ENCODE measurements at places on chromosomes 4 and X.

DNA sequence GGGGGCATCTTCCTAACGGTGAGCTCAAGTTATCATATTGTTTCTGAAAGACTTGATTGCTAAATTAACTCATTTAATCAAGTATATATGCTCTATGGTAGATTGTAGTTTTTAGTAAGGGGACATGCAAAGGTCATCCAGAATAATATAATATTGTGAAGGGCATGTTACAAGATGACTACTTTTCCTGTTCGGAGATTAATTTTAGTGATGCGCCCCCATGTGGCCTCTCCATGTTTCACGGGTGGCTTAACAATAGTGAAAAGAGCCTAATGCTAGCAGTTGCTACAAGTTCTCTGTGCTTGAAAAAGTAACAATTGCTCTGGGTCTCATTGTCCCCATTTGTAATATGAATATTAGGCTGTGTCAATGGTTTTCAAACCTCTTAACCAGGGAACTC is 12.2 kb downstream of the SMPX start:
- peak; percentile 40 for DNase-seq

DNA sequence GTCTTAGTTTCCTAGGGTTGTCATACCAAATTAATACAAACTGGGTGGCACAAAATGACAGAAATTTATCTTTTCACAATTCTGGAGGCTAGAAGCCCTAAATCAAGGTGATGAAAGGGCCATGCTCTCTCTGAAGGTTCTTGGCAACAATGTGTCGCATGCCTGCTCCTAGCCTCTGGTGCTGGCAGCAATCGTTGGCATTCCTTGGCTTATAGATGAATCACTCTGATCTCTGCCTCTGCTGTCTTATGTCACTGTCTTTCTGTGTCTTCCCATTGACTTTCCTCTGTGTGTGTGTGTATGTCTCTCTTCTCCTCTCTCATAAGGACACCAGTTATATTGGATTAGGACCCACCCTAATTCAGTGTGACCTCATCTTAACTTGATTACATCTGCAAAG is 15.9 kb upstream of the INTU start:
- DNase-seq = no peak

DNA sequence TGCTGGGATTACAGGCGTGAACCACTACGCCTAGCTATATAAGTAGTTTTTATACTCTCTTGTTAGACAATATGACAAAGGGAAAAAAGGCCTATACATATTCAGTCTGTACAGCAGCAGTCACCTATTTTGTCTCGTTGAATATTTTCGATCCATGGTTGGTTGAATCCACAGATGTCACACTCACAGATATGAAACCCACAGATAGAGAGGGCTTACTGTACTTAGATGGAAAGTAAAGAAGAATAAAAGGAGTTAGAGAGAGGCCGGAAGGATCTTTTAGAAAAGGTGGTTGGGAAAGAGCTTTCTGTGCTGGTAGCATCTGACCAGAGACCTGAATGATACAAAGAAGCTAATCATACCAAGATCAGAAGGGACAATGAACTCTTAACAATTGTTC is 38.3 kb upstream of the SPINK2 start:
- DNase-seq = no peak

- no peak for DNase-seq
These were observed 12.2 kb upstream of the FGF2 start for GRCh38 chr4:122814426-122814825.

GRCh38 chrX:13357925-13358324 is 38.1 kb upstream of the ATXN3L start:
- DNase-seq = no peak

DNA sequence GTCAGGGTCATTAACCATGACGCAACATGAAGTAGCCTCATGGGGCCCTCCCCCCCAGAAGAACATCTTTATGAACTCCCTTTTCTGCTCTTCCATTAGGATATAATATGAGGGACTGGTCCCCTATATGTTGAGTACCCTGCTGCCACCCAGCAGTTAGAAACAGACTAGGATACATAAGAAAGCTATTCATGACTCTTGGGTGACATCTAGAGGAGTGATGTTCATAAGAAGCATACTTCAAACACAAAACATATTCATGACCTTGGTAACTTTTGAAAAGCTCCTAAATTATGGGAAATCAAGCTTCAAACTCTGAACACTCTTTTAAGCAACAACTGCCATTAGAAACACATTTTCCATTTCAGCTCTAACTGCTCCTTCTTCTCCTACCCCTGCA is 155.2 kb upstream of the SPIN4 start:
- no peak for DNase-seq

- DNase-seq = no peak
These were observed 136.5 kb upstream of the NKX1-1 start for GRCh38 chr4:1542516-1543320.

GRCh38 chr4:10066206-10066605 is 44.9 kb upstream of the SLC2A9 start:
- DNase-seq = no peak

DNA sequence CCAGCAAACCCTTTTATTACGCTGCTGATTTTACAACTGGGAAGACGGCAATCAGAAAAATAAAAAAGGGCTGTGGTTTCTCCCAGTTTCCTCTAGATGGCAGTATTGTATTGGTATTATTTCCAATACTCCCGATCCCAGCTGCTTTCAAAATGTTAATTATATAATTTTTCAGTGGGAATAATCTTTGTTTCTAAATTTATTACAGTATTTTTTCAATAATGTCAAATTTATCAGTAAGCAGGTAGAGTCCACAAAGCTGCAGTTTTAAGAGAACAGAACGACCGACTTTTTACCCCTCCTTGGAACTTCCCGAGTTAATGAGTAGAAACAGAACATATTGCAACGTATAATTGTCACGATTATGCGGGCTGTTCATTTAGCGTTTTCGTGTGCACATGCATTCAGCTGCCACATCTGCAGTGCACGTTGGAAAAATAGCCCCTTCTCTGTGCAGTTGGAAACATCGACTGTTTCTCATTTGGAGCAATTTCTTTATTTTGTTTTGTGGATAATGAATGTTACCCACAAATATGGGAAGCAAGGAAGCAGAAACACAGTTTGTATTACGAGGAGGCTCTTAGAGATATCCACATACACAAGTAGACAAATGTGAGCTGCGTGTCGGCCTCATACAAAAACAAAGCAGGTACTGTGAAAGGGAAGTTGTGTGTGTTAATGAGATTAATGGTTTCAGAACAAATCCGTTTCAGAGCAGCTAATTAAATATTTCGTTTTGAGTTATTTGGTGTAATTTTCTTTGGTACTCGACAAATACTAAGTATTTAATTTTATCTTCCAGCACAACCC is 188.0 kb downstream of the STIM2 start:
- no peak for DNase-seq

GRCh38 chr4:135114079-135114478 is 912.5 kb upstream of the PABPC4L start:
- DNase-seq = no peak

GRCh38 chr4:170674176-170674575 is 584.4 kb upstream of the AADAT start:
- no peak for DNase-seq

GRCh38 chr4:36173905-36174304 is 70.4 kb downstream of the ARAP2 start:
- DNase-seq = no peak

DNA sequence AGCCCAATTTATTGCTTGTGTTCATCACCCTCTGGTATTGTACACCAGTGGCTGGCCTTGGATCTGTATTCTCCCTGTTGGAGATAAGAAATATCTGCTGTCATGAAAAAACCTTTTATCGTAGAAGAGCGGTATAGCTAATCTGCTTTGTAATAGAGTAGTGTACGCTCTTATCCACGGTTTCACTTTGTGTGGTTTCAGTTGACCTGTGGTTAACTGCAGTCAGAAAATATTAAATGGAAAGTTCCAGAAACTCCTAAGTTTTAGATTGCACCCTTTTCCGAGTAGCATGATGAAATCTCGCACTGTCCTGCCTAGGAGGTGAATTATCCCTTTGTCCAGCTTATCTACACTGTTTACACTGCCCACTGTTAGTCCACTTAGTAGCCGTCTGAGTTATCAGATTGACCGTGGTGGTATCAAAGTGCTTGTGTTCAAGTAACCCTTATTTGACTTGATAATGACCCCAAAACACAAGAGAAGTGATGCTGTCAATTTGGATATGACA is 42.4 kb downstream of the KDM6A start:
- no peak for DNase-seq

DNA sequence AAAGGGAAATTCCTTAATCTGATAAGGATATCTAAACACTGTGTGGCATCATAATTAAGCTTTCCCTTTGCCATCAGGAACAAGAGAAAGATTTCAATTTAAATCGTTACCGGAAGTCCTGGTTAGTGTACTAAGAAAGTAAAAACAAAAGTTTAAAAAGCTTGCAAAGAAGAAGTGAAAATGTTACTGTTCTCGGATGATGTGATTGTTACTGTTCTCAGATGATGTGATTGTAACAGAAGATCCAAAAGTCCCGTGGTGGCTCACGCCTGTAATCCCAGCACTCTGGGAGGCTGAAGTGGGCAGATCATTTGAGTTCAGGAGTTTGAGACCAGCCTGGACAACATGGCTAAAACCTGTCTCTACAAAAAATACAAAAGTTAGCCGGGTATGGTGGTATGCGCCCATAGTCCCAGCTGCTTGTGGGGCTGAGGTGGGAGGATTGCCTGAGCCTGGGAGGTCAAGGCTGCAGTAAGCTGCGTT is 62.5 kb downstream of the RGS12 start:
- DNase-seq = no peak

GRCh38 chr4:112706840-112707207 is 69.9 kb downstream of the LARP7 start:
- no peak for DNase-seq

GRCh38 chr4:55921093-55921492 is 27.7 kb upstream of the CEP135 start:
- DNase-seq = no peak

DNA sequence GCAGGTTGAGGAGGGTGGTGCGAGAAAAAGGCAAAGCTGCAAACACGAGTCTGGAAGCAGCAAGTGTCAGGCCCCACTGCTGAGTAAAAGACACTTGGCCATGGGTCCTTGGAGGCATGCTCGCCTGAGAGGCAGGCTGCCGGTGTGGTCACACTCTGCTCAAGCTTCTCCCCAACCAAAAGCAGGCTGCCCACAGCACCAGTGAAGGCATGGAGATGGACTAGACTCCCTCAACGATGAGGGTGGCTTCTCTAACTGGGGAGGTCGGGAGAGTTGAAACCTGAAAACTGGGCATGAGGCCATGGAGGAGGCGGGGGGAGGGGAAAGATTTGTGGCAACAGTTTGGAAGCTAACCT is 86.5 kb downstream of the ATG4A start:
- no peak for DNase-seq

GRCh38 chrX:154441984-154442707 is 1.8 kb upstream of the FAM50A start:
- no peak for DNase-seq

DNA sequence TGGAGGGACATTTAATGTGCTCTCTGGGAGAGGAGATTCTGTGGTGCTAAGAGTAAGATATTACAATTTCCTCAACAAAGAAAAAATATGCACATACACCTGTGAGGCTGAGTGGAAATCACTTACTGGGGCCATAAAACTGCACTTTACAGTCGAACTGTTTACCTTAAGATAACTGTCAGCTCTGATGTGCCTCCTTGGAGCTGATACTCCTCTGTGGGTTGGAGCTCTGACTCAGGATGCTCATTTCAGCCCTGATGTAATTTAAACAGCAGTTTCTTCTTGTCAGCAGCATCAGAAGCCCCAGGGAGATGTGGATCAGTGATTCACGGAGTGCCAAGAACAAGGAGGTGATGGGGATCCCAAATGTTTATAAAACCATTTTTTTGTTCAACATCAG is 241.9 kb upstream of the SFRP2 start:
- no peak for DNase-seq

- DNase-seq = peak; percentile 76
These were observed 48.1 kb upstream of the FAM9C start for GRCh38 chrX:13092455-13092941.

- no peak for DNase-seq
These were observed 93.2 kb upstream of the DIAPH2 start for GRCh38 chrX:96591421-96591820.
